ENCODE measurements at places on chromosomes 16 and 17.

DNA sequence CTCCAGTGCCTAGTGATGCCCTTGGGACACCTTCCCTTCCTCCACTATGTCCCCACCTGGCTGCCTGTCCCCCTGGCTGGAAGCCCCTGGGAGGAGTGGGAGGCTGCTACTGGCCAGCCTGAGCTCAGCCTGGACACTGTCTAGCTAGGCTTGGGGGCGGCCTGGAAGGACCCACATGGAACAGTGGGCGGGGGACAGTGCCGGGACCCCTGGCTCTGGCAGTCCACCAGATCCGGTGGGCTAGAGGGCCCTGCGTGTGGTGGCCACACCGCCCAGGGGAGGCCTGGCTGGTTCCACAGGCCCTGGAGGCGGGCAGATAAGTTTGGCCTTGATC, 388.0 kb upstream of the TNRC6C start:
- DNase-seq: no peak

- peak; percentile 78 for DNase-seq
Observed at GRCh38 chr16:89598199-89598598, 15.2 kb upstream of the DPEP1 start.

DNA sequence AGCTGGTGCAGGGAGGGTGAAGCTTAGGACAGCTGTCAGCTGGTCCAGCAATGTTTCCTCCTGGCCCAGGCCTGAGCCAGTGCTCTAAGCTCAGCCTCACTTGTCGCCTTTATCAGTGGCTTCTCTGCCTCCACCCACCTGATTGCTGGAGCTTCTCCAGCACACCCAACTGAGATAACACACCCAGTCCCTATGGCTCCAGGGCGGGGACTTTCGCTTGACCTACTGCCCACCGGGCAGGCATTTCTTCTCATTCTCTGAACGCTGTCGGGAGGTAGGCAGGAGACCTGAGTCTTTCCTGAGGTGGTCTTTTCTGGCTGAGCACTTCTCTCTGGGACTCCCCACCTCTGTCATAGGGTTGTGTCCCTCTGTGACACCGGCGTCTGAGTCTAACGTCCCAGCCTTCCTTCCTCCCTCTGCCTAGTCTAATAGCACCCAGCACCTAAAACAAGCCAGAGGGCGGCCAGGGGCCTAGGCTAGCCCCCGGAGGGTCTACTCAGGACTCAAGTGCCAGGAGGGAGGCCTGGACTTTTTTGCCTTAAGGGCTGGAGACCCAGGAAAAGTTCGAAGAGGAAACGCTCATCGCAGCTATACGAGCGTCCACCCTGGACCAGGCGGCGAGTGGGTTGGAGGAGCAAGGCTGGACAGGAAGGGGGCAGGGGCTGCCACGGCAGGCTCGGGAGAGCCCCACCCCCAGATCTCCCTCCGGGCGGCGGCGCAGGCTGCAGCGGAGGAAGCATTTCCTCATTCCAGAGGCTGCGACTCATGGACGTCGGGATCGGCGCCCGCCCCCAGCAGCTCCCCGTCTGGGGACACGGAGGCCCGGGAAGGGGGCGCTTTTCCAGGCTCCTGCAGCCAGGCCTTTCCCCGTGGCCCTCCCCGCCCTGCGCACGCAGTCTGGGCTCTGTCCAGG, 756 bp downstream of the TAX1BP3 start:
- DNase-seq: peak; percentile 75

DNA sequence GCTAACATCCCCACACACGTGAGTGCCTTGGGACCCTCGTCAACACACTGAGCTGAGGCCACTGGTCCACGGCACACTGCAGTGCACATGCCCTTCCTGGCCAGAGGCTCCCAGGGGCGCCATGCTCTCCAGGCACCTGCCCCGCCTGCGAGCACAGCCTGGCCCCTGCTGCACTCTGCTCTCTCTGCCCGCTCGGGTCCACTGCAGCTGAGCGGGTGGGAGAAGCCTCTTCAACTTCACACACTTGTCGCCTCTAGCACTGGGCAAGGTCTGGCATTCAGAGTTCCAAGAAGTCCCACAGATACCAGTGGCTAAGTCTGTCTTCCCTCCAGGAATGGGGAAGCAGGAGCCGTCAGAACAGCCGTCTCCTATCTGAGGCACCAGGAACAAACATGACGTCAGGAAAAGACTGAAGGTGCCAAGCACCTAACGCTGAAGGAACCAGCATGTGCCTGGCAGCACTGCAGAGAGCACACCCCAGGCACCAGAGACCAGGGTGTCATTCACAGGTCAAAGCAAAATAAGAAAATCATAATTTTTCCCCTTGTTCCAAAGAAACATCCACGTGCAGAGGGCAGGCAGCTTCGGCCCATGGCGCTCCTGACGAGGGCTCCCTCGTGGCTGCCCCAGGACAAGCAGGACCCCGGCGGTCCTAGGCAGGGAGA, 82.9 kb downstream of the ZNF778 start:
- DNase-seq: no peak

GRCh38 chr16:27199736-27200135, 3.6 kb upstream of the KDM8 start:
- no peak for DNase-seq

GRCh38 chr17:75442168-75443103, 14.0 kb upstream of the TMEM94 start:
- DNase-seq: no peak

- DNase-seq: no peak
Observed at GRCh38 chr17:68693896-68694295, 92.7 kb upstream of the FAM20A start.

DNA sequence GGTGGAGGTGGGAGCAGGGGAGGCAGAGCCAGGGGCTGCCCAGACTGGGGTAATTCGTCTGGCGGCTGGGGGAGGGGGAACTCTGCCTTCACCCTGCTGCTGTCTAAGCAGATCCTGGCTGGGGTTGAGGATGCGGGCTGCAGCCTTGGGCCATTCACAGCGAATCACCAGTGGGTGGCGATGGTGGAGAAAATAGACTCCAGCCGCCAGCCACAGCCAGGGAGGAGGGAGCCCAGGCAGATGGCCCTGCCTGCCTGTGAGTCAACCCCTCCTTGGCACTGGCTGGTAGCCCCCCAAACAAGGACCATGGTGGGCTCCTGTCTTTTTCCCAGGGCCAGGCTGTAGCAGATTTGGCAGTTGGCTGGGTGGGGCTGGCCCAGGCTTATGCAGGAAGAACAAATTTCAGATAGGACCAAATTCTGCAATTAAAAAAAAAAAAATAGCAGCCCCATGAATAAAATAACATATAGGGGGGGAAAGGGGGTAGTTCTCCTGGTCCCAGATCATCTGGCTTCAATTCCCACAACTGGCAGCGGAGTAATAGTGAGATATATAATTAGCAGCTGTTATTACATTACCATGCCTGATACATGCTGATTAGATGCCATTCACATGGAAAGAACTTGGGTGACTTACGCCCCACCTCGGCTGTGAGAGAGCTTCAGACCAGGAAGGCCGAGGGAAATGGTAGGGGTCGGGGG, 41.5 kb upstream of the CDH5 start:
- peak; percentile 67 for DNase-seq

DNA sequence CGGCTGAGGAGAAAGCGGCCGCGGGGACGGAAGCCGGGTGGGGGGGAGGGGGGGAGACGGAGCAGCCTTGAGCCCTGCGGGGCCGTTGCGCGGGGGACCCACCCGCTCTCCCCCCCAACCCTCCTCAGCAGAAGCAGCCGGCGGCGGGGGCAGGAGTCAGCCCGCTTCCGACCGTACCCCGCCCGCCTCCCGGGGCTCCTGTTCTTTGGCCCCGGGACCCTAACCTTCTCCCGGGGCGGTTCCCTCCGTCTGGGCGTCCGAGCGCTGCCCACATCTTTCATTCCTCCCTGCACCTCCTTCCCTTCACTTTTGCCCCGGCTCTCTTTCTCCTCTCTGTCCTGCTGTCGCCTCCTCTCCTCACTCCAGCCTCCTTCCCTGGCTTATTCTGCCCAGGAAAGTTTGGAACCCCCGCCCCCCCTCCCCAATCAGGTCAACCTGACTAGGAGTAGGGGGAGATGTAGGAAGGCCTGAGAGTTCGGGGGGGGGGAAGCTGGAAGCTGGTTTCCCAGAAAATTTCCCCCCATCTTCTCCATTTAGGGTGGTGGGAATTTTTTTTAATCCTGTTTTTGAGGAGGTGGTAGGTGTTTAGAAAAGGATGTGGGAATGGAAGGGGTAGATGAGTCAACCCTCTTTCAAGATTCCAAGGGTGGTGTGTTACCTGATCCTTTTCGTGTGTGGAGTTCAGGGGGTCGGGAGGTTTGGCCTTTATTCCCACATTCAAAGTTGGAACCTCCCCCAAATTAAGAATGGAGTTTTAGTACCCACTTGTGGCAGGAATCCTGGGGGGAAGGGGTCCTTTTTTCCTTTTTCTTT, 427 bp upstream of the NLK start:
- DNase-seq: peak; percentile 72

DNA sequence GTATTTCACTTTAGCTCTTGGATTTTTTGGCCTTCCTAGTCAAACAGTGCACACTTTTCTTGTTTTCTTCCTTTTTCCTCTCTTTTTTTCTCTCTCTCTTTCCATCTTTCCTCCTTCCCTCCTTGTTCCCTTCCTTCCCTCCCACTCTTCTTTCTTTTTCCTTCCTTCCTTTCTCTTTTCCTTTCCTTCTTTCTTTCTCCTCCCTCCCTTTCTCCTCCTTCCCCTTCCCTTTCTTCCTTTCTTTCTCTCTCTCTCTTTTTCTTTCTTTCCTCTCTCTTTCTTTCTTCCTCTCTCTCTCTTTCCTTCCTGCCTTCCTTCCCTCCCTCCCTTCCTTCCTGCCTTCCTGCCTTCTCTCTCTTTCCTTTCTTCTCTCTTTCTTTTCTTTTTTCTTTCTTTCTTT, 181.6 kb upstream of the ELAC2 start:
- DNase-seq: no peak

DNA sequence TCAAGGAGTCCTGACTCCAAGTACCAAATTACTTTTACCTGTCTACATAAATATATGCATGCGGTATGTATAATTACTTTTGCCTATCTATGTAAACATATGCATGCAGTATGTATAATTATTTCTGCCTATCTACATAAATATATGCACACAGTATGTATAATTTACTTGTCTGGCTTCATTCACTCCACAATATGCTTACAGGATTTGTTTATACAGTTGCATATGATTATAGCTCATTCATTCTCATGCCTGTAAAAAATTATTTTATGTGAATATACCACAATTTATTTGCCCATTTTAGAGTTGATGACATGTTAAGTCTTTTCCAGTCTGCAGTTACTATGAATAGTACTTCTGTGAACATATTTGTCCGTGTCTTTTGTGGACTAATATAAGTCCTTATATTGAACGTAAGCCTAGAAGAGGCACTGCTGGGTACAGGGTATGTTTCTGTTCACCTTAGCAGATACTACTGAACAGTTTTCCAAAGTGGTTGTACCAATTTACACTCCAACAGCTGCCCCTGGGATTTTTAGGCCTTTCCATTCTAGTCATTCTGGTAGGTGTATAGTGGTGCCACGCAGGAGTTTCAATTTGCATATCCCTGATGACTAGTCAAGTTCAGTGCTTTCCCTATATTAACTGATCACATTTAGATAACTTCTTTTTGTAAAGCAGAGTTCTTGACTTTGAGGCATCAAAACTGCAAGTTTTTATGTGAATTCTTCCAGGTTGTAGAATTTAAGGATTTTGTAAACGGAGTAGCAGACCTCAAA, 47.0 kb downstream of the MARVELD3 start:
- no peak for DNase-seq

GRCh38 chr16:13093661-13094060, 192.3 kb downstream of the SHISA9 start:
- peak; percentile 44 for DNase-seq

- peak; percentile 15 for DNase-seq
Observed at GRCh38 chr16:80938004-80938878, 68.4 kb downstream of the CMC2 start.

DNA sequence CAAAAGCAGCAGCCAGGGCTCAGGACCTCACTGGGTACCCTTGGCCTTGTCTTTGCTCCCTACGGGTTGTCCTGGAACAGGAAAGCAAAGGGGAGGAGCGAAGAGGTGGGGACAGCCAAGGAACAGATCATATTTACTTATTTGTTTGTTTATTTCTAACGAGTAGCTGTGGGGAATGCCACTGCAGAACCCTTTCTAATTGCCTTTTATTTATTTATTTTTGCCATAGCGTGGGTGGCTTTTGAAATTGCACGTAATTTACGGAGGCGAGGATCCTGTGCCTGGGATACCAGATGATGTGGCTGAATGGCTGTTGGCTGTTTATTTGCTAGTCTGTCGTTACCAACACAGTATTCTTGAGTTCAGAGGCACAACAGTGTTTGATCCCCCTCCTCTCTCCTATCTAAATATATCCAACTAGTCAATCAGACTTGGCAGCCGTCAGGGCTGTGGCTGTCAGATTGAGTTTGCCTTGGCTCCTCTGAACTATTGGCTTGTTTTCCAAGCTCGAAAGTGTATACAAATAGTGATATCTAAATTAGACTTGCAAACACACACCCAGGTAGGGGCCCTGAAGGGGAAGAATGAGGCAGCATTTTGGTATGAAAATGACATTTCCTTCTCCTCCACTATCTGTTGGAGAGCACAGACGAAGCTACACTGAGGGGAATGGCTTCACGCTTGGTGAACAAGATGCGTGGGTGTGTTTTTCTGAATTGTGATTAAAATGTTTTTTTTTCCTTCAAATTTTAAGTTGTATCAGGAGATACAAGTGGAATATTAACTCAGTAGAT, 110.4 kb downstream of the MSI2 start:
- peak; percentile 26 for DNase-seq

GRCh38 chr17:34613064-34614019, 34.0 kb downstream of the TMEM132E start:
- DNase-seq: peak; percentile 92

GRCh38 chr16:10612649-10613179, 32.3 kb upstream of the EMP2 start:
- peak; percentile 33 for DNase-seq

- peak; percentile 75 for DNase-seq
Observed at GRCh38 chr17:29176558-29177351, 3.4 kb downstream of the MYO18A start.

- no peak for DNase-seq
Observed at GRCh38 chr17:5830921-5831320, 239.3 kb upstream of the WSCD1 start.

- DNase-seq: peak; percentile 16
Observed at GRCh38 chr17:51873302-51873701, 285.2 kb downstream of the CA10 start.

GRCh38 chr16:66660422-66661209, 35.9 kb downstream of the CMTM4 start:
- DNase-seq: peak; percentile 25

DNA sequence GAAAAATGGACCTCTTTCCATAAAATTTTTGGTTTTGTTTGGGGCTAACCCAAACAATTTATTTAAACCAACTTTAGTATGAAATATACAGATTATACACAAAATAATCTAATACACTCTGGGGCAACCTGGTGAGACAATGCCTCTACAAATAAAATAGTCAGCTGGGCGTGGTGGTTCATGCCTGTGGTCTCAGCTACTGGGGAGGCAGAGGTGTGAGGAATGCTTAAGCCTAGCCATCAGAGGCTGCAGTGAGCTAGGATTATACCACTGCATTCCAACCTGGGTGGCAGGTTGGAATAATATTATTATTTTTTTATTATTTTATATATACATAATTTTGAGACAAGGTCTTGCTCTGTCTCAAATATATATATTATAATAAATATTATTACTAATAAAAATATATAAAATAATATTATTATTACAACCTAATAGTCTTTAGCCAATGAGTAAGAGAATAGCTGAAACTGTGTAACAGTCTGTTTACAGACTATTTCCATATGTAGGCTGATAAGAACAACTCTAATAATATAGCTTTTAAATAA, 50.5 kb downstream of the GLG1 start:
- DNase-seq: no peak

GRCh38 chr16:6725634-6726331, 606.9 kb upstream of the RBFOX1 start:
- DNase-seq: peak; percentile 86

- peak; percentile 58 for DNase-seq
Observed at GRCh38 chr16:23148513-23149266, 562 bp downstream of the USP31 start.

GRCh38 chr17:69716556-69716955, 302.1 kb downstream of the MAP2K6 start:
- peak; percentile 64 for DNase-seq

All from NCI-H82 (cell line).